ENCODE measurements at places on chromosomes 6 and 20. TPM values are rescaled to one million over a fixed set of nuclear protein-coding genes. Genes with fewer than 3 reads are reported as not detected.

- no peak overlapping the region for H3K27ac ChIP-seq
- no peaks in the 10 kb centered on the region for H3K27me3 ChIP-seq
- peaks cover 91% of the 10 kb centered on the region for H3K36me3 ChIP-seq
- DNase-seq = no peak
- no peak overlapping the region for H3K4me3 ChIP-seq
Observed at GRCh38 chr20:38147163-38147562, 17.9 kb downstream of the TGM2 start.

The BHLHE23 gene
- not detected for total RNA-seq

The FAM83C gene
- total RNA-seq = not detected

DNA sequence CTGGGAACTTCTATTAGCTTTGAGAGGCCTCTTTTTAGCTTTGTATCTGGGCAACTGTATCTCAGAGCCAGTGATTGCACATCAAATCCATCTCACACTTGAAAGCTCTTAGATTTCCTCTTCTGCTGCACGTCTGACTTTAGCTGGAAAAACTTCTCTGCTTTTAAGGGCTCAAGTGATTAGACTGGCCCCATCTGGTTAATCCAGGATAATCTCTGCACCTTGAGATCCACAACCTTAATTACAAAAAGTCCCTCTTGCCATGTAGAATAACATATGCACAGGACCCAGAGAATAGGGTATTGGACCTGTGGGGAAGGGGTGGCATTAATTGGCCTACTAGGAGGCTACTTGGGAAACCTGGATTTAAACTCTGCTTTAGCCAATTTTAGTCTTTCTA is 24.2 kb downstream of the KLHL31 start:
- DNase-seq = no peak
- no peak overlapping the region for H3K4me3 ChIP-seq
- no peaks in the 10 kb centered on the region for H3K36me3 ChIP-seq
- no peak overlapping the region for H3K27ac ChIP-seq
- H3K27me3 ChIP-seq = no peaks in the 10 kb centered on the region

DNA sequence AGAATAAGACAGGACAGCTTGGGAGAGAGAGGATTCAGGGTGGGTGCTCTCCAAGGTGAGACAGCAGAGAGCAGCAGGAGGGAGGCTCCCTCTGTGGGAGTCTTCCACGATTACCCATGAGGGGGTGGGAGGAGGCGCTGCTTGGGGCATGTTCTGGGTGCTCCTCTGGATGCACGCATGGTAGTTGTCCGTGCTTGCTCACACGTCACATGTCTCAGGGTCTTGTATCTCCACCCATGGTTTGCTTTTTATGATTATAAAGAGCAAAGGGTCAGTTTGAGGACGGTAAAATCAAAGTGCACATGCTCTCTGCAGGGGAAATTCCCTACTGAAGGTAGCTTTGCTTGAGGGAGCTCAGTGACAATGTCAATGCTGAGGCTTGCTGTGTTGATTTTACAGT is 338.4 kb downstream of the THBS2 start:
- no peak for DNase-seq
- H3K4me3 ChIP-seq = no peak overlapping the region
- no peaks in the 10 kb centered on the region for H3K27me3 ChIP-seq

DNA sequence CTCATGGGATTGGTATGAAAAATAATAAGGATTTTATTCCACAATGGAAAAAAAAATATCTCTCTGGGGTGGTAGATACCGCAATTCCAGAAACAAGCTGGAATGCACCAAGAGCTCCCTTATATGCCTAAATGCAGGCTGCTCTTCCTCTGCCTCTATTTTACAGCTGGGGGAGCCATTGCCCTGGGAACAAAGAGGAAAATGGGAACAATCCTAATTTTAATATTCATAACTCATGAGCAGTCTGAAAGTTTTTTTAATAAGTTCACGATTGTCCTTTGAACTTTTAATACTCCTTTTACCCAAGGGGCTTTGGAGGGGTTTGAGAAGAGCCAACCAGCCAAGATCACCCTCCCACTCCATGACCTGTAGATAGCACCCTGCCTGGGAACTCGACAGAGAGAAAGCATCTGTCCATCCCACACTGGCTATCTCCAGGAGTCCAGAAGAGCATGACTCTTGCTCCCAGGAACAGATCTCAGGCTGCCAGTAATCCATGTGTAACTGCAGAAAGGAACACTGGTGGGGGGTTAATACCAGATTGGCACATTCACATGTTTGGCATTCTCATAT is 74.7 kb downstream of the CD83 start:
- DNase-seq = no peak
- H3K36me3 ChIP-seq = no peaks in the 10 kb centered on the region
- H3K27ac ChIP-seq = no peak overlapping the region
- no peak overlapping the region for H3K4me3 ChIP-seq
- H3K27me3 ChIP-seq = peaks cover 40% of the 10 kb centered on the region

The SIRPB2 gene
- total RNA-seq = under 0.01 TPM

DNA sequence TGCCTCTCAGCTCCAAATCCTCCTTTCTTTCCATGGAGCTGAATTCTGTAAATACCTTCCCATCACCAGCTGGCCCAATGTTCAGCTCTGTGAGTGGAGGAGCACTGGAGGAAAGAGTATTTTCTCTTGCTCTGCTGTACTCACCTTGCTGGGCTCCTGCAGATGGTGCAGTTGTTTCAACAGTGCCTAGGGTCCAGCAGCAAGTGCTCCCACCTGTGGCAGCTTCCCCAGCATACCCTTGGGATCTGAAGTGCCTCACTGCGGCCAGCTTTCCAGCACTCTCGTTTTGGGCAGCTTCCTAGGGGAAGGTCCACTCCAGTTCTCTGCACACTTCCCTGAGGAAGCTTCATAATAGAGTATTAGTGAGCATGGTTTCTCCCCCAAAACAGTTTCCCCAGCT is 170.9 kb downstream of the ARHGAP18 start:
- no peaks in the 10 kb centered on the region for H3K4me1 ChIP-seq
- peaks cover 7% of the 10 kb centered on the region for H3K36me3 ChIP-seq
- H3K4me3 ChIP-seq = no peak overlapping the region
- DNase-seq = no peak
- H3K27ac ChIP-seq = no peak overlapping the region

The ADAM33 gene
- 3.5 TPM for total RNA-seq

The SDC4 gene
- 182 TPM for total RNA-seq

The SLC35F1 gene
- not detected for total RNA-seq

The COX4I2 gene
- total RNA-seq = not detected

- no peak for DNase-seq
- no peak overlapping the region for H3K4me3 ChIP-seq
- H3K27ac ChIP-seq = no peak overlapping the region
- no peaks in the 10 kb centered on the region for H3K36me3 ChIP-seq
Observed at GRCh38 chr6:124798942-124799496, 163.2 kb upstream of the RNF217 start.

DNA sequence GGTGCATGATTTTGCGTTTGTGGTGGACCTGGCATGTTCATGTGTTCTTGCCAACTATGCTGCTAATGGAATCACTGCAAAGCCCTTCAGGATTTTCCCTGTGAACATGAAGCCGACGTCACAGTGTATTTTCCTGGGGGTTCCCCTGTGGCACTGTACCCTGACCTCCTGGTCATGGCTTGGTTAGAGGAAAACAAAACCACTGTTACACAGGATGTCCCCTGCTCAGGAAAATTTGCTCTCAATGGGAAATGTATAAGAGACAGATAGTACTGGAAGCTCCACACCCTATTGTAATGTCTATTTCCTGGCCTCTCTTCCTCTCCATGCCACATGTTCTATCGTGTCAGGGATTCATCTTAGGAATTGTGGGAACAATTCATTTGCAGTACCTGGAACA is 19.7 kb downstream of the TSHZ2 start:
- no peaks in the 10 kb centered on the region for H3K4me1 ChIP-seq
- H3K27ac ChIP-seq = no peak overlapping the region
- DNase-seq = no peak

GRCh38 chr6:108805611-108806167 is 42.5 kb upstream of the ARMC2 start:
- H3K27ac ChIP-seq = no peak overlapping the region
- H3K4me1 ChIP-seq = no peaks in the 10 kb centered on the region
- no peak for DNase-seq
- H3K36me3 ChIP-seq = no peaks in the 10 kb centered on the region

The DLK2 gene
- 0.29 TPM for total RNA-seq

DNA sequence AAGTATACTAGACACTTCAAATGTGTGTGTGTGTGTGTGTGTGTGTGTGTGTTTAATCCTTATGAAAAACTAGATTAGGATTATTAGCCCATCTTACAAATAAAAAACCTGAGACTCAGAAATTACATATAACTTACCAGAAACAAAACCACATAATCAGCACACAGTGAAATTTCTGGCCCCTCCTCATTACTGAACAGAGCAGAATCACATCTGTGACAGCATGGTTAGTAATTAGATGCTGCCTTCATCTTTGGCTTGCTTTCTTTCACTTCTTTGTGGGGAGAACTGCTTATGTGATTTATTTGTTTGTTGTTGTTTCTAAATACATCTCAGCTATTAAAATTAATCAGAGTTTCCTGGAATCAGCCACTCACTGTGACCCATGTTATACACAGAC is 267.1 kb downstream of the TENT5A start:
- H3K4me3 ChIP-seq = no peak overlapping the region
- no peaks in the 10 kb centered on the region for H3K4me1 ChIP-seq
- no peak for DNase-seq
- H3K36me3 ChIP-seq = no peaks in the 10 kb centered on the region
- H3K27me3 ChIP-seq = no peaks in the 10 kb centered on the region

The LY6G6C gene
- not detected for total RNA-seq

DNA sequence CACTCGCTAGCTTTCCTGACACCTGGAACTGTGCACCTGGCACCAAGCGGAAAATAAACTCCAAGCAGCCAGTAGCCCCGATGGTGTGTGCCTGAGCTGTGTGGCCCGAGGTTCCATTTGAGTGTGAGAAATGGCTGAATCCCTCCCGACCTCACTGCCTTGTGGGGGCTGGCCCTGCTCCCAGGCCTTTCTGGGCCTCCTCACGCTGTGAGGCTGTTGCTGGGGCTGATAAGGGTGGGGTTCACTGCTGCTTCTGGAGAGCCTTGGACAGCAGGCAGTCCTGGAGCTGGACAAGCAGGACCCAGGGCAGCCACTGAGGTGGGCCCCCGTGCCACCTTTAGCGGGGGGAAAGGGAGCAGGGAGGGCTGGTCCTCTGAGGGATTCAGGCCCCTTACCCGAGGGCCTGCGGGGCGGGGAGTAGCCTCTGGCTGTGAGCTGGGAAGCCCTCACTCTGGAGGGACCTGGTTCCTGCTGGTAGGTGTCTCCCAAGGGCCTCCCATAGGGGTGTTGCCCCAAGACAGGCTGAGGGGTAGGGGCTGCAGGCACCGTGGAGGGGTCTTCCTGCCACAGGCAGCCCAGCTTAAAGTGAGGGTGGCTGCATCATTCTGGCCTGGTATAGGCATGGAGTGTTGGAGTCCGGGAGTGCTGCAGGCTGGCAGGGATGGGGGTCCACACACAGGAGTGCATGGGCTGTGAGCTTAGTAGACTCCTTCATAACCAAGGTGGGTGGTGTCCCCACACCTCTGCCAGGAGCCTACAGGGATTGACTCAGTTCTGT is 1.7 kb downstream of the PPDPF start:
- DNase-seq = peak; percentile 90
- H3K36me3 ChIP-seq = peaks cover 19% of the 10 kb centered on the region
- peaks cover 15% of the 10 kb centered on the region for H3K4me1 ChIP-seq
- no peak overlapping the region for H3K27ac ChIP-seq
- peak overlapping the region; percentile 53 for H3K4me3 ChIP-seq

GRCh38 chr20:51413857-51414256 is 128.7 kb downstream of the NFATC2 start:
- H3K4me3 ChIP-seq = no peak overlapping the region
- H3K27me3 ChIP-seq = no peaks in the 10 kb centered on the region
- DNase-seq = no peak
- H3K36me3 ChIP-seq = no peaks in the 10 kb centered on the region

DNA sequence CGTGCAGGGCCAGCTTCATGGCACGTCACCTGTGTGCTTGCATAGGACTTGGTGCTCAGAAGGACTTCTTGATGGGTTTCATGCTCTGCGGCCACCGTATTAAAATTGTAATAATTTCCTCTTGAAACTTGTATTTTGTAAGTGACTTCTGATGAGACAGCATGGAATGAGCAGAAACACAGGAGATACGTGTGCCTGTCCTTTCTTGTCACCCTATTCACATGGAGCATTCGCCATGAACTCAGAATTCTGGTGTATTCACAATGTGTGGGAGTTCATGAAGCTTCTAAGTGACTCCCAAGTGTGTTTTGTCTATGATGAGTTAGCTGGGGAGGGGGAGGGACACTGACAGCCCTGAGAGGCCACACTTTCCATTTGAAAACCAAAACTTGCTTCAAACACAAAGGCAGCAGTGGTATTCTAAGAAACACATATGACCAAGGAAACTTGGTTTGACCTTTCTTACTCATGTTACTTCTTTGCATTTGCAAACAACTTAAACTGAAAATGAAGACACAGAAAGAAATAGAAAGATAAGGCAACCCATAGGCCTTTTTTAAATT is 92.1 kb upstream of the NEDD9 start:
- peaks cover 17% of the 10 kb centered on the region for H3K4me1 ChIP-seq
- no peak overlapping the region for H3K4me3 ChIP-seq
- no peak for DNase-seq
- no peaks in the 10 kb centered on the region for H3K27me3 ChIP-seq
- no peaks in the 10 kb centered on the region for H3K36me3 ChIP-seq
- no peak overlapping the region for H3K27ac ChIP-seq

DNA sequence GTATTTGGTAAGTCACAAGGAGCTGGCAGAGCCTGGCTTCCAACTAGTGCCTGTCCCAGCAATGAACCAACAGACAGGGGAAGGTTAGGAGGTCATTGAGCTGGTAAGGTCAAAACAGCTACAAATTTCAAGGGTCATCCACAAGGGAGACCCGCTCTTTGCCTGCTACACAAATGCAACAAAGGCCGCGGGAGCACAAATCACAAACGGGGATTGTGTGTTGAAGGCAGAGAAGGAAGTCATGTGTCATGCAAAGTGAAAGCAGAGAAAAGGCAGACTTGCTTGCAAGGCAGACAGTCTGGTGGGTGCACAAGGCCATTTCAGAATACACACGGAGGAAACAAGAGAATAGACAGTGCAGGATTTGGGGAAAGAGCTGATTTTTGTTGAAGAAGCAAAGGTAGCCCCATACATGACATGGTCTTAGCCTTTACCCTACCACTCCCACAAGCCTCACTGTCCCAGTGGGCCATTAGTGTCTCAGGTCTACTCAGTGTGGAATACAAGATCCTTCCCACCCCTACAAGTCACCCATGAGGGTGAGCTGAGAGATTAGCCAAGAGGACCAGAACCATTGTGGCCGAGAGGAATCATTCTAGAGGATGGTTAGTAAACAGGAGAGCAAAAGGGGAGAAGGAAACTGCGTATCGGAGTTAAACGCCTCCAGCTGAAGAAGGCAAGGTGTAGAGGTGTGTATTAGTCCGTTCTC is 18.1 kb upstream of the SAMHD1 start:
- no peaks in the 10 kb centered on the region for H3K4me1 ChIP-seq
- H3K4me3 ChIP-seq = no peak overlapping the region
- DNase-seq = no peak
- no peak overlapping the region for H3K27ac ChIP-seq
- H3K27me3 ChIP-seq = no peaks in the 10 kb centered on the region

The FAM83B gene
- under 0.01 TPM for total RNA-seq

- no peak overlapping the region for H3K4me3 ChIP-seq
- peaks cover 9% of the 10 kb centered on the region for H3K4me1 ChIP-seq
- no peaks in the 10 kb centered on the region for H3K27me3 ChIP-seq
- no peaks in the 10 kb centered on the region for H3K36me3 ChIP-seq
- H3K27ac ChIP-seq = no peak overlapping the region
Observed at GRCh38 chr6:20924911-20925543, 390.8 kb downstream of the CDKAL1 start.

The MUCL3 gene
- total RNA-seq = not detected

All from osteoblast (primary cell).